ENCODE measurements at places on chromosomes 7 and 10. TPM values are rescaled to one million over a fixed set of nuclear protein-coding genes. Genes with fewer than 3 reads are reported as not detected.

The SPDYE9 gene
- not detected for polyA plus RNA-seq

DNA sequence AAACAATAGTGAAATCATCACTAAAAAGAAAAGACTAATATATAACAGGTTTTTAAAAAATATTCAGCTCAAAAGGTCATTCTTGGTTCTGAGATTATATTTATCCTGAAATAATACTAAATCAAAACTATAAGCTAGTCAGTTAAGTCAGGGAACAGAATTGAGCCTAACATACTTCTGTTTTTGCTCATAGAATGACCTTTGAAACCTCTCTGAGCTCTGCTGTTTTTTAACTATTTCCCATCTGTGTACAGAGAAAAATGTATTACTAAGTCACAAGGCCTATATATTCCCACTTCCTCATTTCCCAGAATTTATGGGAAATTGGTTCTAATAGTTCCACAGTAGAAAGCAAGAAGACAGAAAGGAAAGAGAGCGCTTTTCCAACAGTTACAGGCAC lies 346.8 kb upstream of the ETV1 start:
- no peak for DNase-seq
- H3K27ac ChIP-seq: no peak overlapping the region
- no peaks in the 10 kb centered on the region for H3K36me3 ChIP-seq
- H3K4me3 ChIP-seq: no peak overlapping the region

- H3K4me1 ChIP-seq: no peaks in the 10 kb centered on the region
- H3K27ac ChIP-seq: no peak overlapping the region
- no peak for DNase-seq
- no peak overlapping the region for H3K4me3 ChIP-seq
- H3K27me3 ChIP-seq: no peaks in the 10 kb centered on the region
Measured at GRCh38 chr10:8225187-8225586, 170.7 kb downstream of the GATA3 start.

DNA sequence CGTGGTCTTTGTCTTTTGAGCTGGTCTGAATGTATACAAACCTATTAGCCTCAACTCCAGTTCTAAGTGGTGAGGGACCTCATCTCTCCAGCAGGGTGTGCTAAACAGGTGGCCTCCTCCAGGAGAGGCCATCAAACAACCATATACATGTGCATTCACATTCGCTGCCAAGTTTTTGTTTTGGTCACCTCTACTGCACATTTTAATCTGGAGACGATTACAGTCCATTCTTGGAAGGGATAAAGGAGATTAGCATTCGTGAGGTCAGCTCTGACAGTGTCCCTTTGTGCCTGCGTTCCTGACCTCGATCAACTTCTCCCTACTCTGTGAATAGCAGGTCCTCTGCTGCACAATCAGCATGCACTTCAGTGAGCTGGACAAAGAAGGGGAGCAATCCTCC lies 60.8 kb downstream of the RHOBTB1 start:
- H3K4me1 ChIP-seq: peaks cover 9% of the 10 kb centered on the region
- DNase-seq: no peak
- H3K27ac ChIP-seq: no peak overlapping the region
- peaks cover 4% of the 10 kb centered on the region for H3K36me3 ChIP-seq

DNA sequence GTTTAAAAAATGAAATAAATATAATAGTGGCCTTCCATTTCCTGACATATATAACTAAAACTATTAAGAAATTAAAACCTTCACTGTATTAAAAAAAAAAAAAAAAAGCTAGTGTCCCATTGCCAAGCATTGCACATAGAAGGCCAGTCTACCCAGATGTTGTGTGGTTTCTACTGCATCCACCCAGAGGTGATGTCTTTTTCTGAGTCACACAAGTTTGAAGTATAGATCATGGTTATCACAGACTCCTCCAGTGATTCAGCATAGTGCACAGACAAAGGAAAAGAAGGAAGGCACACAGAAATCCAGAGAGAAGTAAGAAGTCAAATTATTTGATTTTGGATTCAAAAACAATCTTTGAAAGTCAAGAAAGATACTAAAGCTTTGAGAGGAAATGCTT lies 429.0 kb downstream of the ETV1 start:
- DNase-seq: no peak
- H3K4me3 ChIP-seq: no peak overlapping the region
- H3K27ac ChIP-seq: no peak overlapping the region
- H3K27me3 ChIP-seq: no peaks in the 10 kb centered on the region
- no peaks in the 10 kb centered on the region for H3K4me1 ChIP-seq

DNA sequence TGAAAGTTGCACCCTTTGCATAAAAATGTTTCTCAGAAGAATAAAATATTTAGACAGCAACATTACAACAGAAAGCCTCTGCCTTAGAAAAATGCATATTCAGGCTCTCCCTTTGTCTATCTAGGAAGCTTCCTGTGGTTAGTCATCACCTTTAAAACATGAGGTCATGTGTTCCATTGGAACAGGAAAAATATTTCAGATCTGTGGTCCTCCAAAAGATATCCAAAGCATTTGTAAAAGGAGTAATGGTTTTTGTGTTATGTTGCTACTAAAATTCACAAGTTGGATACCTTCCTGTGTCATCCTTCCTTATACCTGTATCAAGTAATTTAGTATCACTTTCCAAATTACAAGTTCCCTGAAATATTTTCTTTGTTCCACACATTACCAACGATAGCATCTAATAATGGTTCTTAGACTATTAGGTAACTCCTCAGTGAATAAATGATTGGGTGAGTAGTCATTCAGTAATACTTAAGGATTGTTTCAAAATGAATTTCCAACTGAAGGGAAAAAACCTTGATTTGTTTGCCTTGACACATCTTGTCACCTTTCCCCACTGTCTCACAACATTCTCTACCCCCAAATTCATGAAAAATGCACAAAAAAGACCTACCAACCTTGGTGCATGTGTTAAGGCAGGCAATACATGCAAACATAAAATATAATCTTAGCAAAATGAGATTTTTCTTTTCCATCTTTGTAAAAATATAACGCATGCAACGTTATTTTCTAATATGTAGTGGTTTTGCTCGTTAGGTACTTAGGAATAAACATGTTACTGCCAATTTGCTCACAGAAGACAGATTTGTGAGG lies 19.7 kb upstream of the RHOBTB1 start:
- no peak overlapping the region for H3K4me3 ChIP-seq
- H3K27ac ChIP-seq: no peak overlapping the region
- no peaks in the 10 kb centered on the region for H3K27me3 ChIP-seq
- H3K4me1 ChIP-seq: no peaks in the 10 kb centered on the region
- H3K36me3 ChIP-seq: no peaks in the 10 kb centered on the region
- no peak for DNase-seq

DNA sequence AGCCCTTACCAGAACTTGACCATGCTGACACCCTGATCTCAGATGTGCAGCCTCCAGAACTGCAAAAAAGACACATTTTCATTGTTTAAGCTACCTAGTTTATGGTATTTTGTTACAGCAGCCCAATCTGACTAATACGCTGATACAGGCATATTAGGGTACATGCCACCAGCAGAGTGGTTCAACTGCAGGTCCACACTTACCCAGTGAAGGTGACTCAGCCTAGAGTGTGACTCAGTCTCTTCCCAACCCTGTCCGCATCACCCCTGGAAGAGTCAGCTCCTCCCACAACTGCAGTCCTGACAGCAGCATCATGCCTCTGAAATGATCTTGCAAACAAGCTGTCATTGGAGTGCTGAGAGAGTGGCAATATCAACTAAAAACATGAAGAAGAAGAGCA lies 30.8 kb upstream of the GOT1 start:
- no peak for DNase-seq
- H3K4me3 ChIP-seq: no peak overlapping the region
- H3K27me3 ChIP-seq: no peaks in the 10 kb centered on the region

GRCh38 chr7:32257621-32258020 lies 187.4 kb upstream of the PDE1C start:
- no peaks in the 10 kb centered on the region for H3K36me3 ChIP-seq
- H3K4me3 ChIP-seq: no peak overlapping the region

DNA sequence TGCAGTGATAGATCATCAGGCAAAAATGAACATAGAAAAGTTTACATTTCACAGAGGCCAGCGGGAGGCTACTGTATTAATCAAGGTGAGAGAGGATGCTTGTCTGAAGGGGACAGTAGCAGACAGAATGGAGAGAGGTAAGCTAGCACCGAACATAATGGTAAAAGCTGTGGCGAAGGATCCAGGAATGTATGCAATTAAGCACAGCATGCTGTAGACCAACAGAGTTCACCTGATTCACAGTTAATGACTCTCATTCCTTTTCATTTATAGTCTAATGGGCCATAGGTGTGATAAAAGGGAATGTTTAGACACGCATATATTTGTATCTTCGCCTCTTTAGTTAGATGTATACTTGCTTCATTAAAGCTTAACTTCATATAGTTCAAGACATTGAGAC lies 150.9 kb upstream of the MBL2 start:
- no peaks in the 10 kb centered on the region for H3K27me3 ChIP-seq
- H3K36me3 ChIP-seq: no peaks in the 10 kb centered on the region
- H3K27ac ChIP-seq: no peak overlapping the region
- no peak overlapping the region for H3K4me3 ChIP-seq
- H3K4me1 ChIP-seq: peaks cover 6% of the 10 kb centered on the region
- DNase-seq: no peak

The CRTAC1 gene
- 1.2 TPM for polyA plus RNA-seq

GRCh38 chr7:47804767-47805545 lies 143.3 kb downstream of the PKD1L1 start:
- no peaks in the 10 kb centered on the region for H3K27me3 ChIP-seq
- H3K36me3 ChIP-seq: no peaks in the 10 kb centered on the region
- H3K4me1 ChIP-seq: no peaks in the 10 kb centered on the region
- no peak overlapping the region for H3K4me3 ChIP-seq

DNA sequence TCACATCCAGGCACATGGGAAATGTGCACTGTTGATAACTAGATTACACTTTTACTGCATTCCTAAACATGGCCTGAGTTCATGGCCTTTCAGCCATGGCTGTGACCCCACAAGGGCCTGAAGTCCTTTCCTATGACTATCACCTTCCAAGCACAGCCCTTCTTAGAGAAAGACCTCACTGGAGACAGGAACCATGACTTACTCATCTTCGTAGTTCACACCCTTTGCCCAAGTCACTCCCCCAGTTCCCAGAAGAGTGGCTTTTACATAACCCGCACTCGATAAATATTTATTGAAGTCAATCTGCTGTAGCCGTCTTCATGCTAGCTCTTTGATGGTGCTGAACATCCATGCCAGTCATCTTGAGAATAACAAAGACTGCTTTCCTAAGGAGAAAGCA lies 632.5 kb upstream of the NRP1 start:
- H3K4me3 ChIP-seq: no peak overlapping the region
- H3K36me3 ChIP-seq: no peaks in the 10 kb centered on the region
- DNase-seq: no peak
- H3K27me3 ChIP-seq: no peaks in the 10 kb centered on the region

The SPAM1 gene
- polyA plus RNA-seq: not detected

The OGDH gene
- 108 TPM for polyA plus RNA-seq
